Fibroblast of the aortic adventitia (primary cell): ENCODE measurements at places on chromosomes 1 and 21.
A peak's percentile ranks its signal among the peaks of the same experiment; 100 is the strongest.

DNA sequence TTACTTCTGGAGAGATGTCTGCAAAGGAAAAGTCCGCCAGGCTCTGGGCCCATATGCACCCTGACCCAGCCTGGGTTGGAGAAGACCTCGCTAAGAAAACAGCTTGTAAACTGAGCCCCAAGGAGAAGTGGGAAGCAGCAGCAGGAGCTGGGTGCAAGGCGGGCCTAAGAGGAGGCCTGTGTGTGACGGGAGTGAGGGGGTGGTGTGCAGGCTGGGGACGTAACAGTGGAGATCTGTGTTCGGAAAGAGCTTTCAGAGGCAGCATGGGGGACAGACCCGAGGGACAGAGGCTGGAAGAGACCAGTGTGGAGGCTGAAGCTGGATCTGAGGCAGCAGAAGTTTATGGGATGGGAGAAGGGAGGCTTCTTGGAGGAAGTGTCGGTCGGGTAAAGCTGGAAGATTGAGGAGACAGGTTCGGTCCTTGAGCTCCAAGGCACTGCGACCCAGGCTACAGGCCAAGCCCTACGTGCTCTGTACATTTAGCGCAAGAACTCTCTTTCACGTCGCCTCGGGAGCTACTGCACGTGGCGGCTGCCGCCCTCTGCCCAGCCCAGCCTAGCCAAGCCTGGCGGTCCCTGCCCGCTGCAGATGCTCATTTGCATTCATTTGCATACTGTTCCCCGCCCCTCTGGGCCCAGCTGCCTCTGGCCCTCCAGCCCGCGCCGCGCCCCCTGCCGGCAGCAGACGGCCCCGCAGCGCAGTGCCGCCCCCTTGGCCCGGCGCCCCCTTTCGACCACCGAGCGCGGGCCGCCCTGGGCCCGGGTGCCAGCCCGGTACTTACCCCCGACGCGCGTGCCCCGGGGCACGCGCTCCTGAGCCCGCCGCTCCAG is 6.3 kb downstream of the HPCA start:
- no peak for DNase-seq

- no peak for DNase-seq
These were observed 28.5 kb downstream of the RASSF5 start for GRCh38 chr1:206535853-206536188.

- DNase-seq: peak; percentile 53
These were observed 11.7 kb downstream of the PDIK1L start for GRCh38 chr1:26122988-26123973.

DNA sequence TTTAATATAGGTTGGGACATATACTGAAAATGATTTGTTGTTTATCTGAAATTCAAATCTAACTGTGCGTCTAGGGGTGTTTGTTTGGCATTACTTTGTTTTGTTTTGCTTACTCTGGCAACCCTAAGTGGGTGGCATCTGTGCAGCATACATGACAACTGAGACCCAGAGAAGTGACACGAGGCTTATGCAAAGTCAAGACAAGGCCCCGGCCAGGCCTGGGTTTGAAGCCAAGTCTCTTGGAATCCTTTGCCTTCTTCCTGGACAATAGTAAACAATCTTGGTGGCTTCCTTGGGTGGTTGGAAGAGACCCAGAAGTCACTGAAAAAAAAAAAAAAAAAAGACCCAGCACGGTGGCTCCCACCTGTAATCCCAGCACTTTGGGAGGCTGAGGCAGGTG is 197.6 kb upstream of the TMEM51 start:
- DNase-seq: no peak

- DNase-seq: peak; percentile 74
These were observed at the start of gene CSRP1 for GRCh38 chr1:201506557-201507359. Gene CSRP1 (minus strand): TSS chr1:201507123. CDS start chr1:201496303, 10,820 bp downstream.

DNA sequence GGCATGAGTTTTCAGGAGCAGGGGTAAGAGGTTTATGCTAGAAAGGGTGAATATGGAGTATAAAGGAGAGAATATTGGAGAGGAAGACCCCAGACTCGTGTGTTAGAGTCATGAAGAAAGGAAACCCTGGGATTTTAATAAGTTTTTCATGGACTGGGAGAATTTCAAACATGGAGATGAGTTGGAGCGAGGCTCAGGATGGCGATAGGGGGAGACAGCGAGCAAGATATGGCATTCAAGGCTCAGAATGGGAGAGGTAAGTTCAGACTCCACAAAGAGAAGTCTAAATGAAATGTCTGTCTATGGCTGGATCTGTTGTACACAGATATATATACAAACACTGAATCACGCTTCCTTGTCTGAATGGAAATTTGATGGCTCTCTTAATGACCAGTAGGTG is 92.5 kb downstream of the LRRC40 start:
- no peak for DNase-seq

DNA sequence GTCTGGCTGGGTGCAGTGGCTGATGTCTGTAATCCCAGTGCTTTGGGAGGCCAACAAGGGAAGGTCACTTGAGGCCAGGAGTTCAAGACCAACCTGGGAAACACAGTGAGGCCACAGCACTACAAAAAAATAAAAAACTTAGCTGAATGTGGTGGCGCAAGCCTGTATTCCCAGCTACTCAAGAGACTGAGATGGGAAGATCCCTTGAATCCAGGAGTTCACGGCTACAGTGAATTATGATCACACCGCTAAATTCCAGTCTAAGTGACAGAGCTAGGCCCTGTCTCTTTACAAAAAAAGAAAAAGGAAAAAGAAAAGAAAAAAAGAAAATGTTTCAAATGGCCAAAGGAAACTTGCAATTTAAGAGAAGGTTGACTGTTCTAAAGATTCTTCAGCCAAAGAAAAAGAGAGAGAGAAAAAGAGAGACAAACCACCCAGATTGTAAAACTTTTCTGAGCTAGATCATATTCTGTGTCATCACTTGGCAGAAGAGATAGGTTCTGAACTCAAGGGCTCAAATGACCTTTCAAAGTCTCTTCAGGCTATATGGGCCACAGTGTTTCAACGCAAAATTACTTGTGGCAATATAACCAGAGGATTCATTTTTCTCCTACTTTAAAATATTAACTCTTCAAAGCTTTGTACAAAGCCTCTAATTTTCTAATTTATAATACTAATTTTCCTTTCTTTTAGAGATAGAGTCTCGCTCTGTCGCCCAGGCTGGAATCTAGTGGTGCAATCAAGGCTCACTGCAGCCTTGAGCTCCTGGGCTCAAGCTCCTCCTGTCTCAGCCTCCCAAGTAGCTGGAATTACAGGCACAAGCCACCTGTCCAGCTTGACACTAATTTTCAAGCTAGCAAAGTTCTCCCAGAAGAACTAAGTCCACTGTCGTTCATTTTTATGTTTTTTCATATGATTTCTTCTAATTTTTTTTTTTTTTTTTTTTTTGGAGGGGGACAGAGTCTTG is 20.5 kb downstream of the ARID4B start:
- no peak for DNase-seq

DNA sequence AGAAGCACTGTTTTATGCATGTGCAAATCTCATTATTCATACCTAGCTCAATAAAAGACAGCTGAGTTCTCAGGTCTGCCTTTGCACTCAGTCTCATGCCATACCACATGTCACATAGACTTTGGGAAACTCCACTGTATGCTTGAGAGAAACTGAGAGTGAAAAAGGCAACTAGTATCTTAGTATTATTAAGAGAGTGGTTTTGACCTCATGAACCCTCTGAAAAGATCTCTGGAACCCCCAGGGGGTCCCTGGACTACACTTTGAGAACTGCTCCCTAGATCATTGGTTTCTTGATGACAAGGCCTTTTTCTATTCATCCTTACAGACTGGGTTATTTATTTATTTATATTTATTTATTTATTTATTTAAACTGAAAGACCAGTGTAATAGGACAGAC is 3.7 kb upstream of the RHEX start:
- no peak for DNase-seq

DNA sequence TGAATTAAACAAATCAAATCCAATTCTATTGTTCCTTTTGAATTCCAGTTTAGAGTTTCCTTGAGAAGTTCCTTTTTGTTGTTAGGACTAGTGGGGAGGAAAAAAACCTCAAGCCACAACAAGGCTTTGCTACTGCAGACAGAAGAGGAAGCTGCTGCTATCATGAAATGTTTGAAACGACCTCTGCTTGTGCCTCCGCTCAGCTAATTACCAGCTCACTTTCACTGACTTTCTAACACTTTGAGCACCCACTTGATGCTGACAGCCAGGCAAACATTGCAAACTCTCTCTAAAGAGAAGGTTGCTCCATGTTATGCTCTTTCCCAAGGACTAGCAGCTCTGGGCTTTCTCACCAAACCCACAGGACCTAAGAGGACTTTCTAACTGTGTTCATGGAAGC is 203.9 kb upstream of the PROX1 start:
- DNase-seq: no peak

- DNase-seq: no peak
These were observed 55.2 kb downstream of the PUM1 start for GRCh38 chr1:31010086-31010989.
